ENCODE measurements at places on chromosomes 7 and 10. TPM values are rescaled to one million over a fixed set of nuclear protein-coding genes. Genes with fewer than 3 reads are reported as not detected.

Gene GSTO2
- 2.4 TPM for total RNA-seq

Gene CYP3A4
- not detected for total RNA-seq

Gene CCDC126
- 42.8 TPM for total RNA-seq

Gene PDK4
- 2.9 TPM for total RNA-seq

Gene SNX13
- total RNA-seq, result 66.0 TPM

Gene NXPH1
- 41.6 TPM for total RNA-seq
